ENCODE measurements at places on chromosomes 4 and X.

- no peak for DNase-seq
Observed at GRCh38 chrX:117751155-117751554, 365.5 kb downstream of the KLHL13 start.

GRCh38 chr4:78220283-78220682, 163.2 kb downstream of the FRAS1 start:
- DNase-seq = no peak

DNA sequence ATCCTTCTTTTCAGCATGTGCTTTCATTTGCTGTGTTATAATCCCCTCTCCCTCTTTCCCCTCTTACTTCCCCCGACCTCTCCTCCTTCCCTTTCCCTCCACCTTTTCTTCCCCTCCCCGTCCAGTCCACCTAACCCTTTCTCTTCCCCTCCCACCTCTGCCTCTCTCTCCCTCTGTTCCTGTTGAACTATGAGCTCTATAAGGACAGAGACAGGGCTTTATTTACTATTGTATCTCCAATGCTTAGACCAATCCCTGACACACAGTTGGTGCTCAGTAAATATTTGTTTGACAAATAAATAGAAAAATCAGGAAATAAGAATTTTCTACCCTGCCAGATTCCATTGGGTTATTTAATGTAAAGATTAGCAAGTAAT, 60.8 kb downstream of the EGF start:
- DNase-seq = no peak

DNA sequence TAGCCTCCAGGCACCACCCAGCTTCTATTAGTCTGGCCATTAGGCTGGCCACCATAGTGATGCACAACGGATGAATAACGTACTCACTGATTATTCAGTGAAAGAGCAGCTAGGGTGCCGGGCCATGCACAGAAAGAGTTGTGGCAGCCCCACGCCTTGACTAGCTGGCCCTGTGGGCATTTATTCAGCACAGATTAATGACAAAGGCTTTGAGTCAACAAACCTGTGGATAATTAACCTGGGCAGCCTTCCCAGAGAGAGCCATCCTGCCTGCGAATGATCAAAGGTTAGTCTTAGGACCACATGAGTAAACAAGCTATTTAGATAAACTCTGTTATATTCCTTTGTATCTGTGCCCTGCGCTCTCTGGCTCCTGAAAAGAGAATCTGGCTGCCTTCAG, 37.2 kb downstream of the MAP9 start:
- DNase-seq = no peak

GRCh38 chrX:102599951-102600579, 750 bp downstream of the ARMCX5 start:
- DNase-seq = no peak

DNA sequence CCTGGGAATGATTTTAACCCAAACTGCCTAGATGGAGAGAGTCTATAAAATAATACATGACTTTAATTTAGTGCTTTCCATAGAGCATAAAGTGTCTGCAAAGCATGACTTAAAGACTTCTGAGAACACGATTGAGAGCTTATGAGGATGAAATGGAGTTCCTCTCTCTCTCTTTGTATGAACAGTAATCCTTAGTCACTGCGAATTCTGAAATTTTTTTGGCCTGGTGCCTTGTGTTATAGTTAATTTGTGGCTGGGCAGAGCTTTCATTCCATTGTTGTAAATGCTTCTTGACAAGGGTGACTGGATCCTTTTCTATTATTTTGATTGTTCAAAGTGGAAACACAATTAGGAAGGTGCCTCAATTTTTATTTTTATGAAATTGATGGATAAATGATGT, 179.5 kb downstream of the CEP135 start:
- DNase-seq = no peak

DNA sequence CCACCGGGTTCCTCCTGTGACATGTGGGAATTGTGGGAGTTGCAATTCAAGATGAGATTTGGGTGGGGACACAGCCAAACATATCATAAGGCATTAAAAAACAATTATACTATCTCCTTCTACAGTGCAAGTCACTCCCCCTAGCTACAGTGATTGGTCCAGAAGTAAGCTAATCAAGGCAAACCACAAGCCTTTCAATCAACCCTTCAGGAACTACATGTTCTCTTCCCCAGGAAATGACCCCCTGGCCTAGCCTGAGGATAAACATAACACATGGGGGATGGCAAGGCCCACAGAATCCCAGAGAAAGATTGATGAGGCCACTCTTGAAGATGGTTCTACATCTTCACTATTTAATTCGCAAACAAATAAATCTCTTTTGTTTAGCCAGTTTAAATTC, 25.2 kb upstream of the FAM241A start:
- no peak for DNase-seq

GRCh38 chrX:65581661-65582339, 47.2 kb upstream of the LAS1L start:
- no peak for DNase-seq
